ENCODE measurements at places on chromosomes 1 and 21.

GRCh38 chr1:87539147-87539546, 210.5 kb downstream of the LMO4 start:
- no peak for DNase-seq

- no peak for DNase-seq
Observed at GRCh38 chr1:57910782-57911181, 486.9 kb upstream of the DAB1 start.

DNA sequence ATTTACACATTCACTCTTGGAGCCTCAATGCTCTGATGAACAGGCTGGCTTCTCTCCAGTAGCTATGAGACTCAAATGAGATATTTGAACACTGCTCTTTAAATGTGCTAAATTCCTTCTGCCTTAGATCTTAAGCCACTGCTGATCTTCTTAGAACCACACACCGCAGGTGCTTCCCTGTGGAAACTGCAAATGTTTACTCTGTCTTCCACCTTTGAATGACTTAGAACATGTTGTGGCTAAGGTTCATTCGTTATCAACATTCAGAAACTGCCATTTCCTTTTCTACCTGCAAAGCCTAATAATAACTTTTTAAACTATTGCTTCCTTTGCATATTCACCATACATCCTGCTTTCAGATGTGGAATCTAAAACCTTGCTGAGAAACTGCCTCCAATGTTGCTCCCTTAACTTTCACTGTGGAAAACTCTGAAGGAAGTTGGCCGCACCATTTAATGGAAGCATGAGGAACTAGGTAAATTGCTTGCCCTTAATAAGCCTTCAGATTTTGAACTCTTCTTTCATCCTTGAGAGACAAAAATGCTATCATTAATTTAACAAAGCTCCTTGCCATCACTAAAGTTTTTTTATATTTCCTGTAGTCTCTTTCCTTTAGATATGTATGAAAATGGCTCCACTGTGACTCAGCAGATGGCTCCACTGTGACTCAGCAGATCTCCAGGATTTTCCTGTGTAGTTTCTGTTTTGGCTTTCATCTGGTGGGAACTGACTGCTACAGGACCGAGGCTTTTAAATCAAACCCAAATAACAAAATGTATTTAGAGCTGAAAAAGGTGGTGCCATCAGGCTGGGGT, 143.8 kb downstream of the TNFSF18 start:
- DNase-seq: no peak

DNA sequence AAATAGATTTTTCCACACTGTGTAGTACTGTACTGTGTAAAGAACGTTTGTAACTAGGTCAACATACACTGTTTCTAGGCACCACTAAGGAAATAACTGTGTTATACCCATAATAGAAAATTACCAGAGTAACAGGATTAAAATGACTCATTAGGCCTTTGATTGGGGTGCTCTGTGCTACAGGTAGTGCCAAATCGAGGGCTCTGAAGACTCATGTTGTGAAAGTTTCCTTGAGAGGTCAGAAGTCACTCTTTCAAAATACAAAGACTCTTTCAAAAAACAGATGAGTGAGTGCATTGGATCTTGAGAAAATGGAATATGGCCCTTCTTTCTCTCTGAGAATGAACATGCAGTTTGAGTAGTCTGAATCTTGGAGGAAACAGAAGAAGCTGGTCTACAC, 143.0 kb downstream of the MRPL39 start:
- no peak for DNase-seq

DNA sequence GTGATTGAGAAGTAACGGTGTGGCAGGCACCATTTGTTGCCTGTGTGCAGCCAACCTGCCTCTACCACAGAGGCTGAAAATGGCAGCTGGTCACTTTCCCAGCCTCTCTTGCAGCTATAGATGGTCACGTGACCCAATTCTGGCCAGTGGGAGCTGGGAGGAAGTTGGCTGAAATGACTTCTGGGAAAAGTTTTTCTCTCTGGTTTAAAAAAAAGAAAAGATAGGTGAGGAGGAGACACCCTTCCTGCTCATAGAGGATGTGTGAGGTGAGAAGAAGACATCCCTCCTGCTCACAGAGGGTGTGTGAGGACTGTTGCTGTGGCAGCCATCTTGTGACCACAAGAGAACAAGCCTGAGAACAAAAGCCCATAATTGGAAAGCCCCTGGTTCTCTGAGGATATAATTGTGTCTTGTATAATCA, 122.8 kb downstream of the SYF2 start:
- no peak for DNase-seq

DNA sequence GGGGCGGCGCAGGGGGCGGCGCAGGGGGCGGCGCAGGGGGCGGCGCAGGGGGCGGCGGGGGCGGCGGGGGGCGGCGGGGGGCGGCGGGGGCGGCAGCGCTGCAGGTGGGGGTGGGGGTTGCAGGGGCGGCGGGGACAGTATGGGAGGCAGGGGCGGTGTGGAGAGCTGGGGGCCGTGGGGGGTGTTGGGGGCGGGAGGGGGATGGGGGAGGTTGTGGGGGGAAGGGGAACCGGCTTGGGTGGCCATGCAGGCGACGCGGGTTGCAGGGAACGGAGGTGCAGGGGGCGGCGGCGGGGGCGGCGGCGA, 13.0 kb upstream of the SLC19A1 start:
- no peak for DNase-seq

- no peak for DNase-seq
Observed at GRCh38 chr1:46772571-46772970, 26.3 kb upstream of the CYP4B1 start.

GRCh38 chr1:219701476-219701875, 88.6 kb upstream of the ZC3H11B start:
- no peak for DNase-seq

DNA sequence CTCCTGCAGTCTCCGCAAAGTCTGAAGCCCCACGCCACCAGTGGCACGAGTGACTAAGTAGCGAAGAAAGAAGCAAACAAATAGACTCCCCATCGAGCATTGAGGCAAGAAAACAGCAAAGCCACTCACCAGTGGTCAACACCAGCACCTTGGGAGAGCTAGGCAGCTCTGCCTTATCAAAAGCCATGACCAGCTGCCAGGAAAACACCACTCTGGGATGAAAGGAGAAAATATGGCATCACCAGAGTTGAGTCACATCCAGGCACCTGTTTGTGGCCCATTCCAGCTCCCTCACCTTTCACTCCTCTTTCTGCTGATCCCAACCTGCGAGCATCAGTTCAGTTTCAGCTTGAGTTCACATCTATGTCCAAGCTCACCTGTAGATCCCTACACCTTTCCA, 17.2 kb downstream of the PDZK1 start:
- no peak for DNase-seq

DNA sequence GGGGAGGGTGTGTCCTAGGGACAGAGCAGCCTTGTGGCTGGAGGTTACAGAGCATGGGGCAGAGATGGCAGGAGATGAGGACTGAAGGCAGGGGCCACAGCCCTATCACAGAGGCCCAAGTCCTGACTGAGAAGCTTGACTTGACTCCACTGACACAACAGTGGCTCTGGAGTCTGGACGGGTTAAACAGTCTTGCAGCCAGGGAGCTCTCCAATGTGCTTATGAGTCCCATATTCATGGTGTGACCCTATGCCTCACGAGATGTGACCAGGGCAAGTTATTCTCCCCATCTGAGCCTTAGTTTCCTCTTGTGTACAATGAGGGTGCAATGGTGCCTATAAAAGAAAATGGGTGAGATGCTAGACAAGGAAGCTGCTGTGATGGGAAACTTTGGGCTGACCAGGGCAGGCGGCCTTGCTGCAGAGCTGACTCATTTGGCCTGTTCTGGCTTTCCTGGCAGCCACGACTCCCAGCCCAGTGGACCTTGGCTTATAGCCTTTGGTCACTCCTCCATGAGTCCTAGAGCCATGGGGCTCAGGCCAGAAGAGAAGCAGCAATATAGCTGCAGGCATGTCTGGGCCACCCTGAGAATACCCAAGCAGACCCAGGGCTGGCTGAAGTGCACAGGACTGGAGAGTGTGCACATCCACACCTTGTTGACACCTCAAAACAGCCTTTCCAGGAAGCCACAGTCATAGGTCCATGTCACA, 2.8 kb upstream of the TTC22 start:
- no peak for DNase-seq

Data from effector CD8-positive, alpha-beta T cell (primary cell).